ENCODE measurements at places on chromosomes 11 and 22. TPM values are rescaled to one million over a fixed set of nuclear protein-coding genes. Genes with fewer than 3 reads are reported as not detected.

DNA sequence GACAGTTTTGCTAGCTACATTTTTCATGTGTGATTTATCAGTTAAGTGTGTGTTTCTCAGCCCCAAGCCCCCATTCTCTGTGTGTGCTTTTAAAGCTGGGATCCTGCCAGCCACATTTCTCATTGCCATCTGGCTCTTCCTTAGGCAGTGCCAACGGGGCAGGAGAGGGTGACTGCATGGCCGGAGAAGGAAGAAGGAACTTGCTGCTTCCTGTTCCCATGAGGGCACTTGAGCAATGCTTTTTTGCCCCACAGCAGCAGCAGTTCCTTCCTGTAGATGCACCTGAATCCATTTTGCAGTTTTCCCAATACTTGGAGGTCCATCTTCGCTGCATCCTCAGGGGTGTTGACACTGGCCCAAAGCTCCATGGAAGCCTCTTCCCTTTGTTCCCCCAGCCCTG is 37.5 kb downstream of the TNRC6B start:
- no peak for DNase-seq

DNA sequence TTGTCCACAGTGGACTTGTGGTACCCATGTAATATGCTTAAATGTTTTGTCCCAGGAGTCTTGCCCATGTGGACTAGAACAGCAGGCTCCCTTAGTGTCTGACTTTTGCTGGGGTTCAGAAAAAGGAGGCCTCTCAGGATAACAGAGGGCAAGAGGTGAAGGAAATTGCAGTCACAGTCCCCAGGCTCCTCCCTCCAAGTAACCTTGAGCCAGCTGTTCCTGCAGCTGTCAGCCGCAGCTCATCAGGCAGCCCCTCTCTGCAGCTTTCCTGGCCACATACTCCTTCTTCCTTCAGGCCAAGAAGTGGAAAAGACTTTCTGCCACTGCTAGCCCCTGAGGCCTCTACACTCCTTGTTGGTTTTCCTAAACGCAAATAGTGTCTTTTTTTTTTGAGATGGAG is 6.3 kb upstream of the MYO18B start:
- DNase-seq, result no peak

DNA sequence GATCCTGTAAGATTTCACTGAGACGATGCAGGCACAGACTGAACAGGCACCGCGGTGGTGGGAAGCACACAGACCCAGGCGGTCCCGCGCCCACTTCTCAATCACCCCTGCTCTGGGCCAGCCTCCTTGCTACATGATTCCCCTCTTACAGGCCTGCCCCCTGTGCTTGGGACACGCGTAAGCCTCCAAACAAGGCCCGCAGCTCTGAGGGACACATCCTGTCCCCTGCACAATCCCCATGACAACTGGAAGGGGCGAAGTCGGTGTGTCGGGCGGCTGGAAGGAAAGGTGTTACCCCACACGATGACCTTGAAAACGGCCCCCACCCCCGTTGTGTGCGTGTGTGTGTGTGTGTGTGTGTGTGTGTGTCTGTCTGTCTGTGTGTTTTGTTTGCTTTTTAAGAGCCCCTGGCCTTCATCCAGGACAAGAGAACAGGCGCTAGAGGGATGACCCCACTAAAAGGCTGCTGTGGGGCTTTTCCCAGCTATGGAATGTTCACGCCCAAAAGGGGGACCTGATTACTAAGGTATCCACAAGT is 13.1 kb downstream of the CELSR1 start:
- DNase-seq, result no peak

DNA sequence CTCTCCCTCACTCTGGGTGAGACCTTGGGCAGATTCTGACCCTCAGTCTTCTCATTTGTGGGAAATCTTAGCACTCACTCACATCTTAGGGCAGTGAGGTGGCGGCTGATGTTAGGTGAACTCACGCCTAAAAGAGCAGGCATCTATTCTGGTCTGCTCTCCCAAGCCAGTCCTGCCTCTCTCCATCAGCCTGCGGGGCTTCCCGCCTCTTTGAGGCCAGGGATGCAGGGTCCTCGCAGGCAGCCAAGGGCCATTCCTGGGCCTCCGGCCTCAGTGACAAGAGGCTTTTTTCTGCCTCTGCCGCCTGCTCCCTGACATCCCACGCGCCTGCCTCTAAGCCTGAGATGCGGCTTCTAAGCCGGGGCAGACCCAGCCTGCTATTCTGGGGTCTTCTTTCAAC is 13.8 kb upstream of the FGF4 start:
- DNase-seq, result no peak

MRGPRE gene
- 1.0 TPM for total RNA-seq

- no peak for DNase-seq
Observed at GRCh38 chr11:41383768-41384167, 75.7 kb downstream of the LRRC4C start.

NUP160 gene
- 56.2 TPM for total RNA-seq

SHANK3 gene
- 20.4 TPM for total RNA-seq

APOL5 gene
- not detected for total RNA-seq

KCTD14 gene
- total RNA-seq, result 0.32 TPM

DNA sequence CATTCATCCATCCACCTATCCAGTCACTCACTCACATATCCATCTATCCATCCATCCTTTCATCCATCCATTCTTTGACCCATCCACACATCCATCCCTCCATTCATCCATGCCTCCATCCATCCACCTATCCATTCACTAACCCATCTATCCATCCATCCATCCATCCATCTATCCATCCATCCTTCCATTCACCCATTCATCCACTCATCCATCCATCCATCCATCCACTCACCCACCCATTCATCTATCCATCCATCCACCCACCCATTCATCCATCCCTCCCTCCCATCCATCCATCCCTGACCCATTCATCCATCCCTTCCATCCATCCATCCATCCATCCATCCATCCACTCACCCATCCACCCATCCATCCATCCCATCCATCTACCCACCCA is 4.9 kb upstream of the MUC2 start:
- no peak for DNase-seq

TMEM191B gene
- 42.7 TPM for total RNA-seq

DNA sequence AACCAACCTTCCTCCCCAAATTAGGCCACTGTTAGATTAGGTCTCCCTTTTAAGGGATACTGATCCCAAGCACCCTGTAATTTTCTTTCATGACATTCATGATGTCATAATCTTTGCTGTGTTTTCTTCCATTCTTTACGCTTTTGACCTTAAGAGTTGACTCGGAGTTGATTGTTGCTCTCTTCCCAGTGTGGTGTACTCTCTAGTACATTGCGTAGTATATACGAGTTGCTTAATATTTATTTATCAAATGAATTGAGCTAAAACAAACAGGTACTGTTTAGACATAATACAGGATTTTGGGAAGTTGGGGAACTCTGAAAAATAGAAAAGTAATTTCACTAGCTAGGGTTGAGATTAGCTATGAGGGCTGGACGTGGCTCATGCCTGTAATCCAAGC is 49.8 kb downstream of the SVIP start:
- DNase-seq, result no peak

GRCh38 chr22:44745853-44746789 is 6.3 kb upstream of the ARHGAP8 start:
- DNase-seq, result no peak

OR6T1 gene
- total RNA-seq, result not detected

DMC1 gene
- 4.2 TPM for total RNA-seq

SUSD2 gene
- 123 TPM for total RNA-seq
